Mesothelial cell of epicardium (in vitro differentiated cells): ENCODE measurements at places on chromosomes 6 and 20.

DNA sequence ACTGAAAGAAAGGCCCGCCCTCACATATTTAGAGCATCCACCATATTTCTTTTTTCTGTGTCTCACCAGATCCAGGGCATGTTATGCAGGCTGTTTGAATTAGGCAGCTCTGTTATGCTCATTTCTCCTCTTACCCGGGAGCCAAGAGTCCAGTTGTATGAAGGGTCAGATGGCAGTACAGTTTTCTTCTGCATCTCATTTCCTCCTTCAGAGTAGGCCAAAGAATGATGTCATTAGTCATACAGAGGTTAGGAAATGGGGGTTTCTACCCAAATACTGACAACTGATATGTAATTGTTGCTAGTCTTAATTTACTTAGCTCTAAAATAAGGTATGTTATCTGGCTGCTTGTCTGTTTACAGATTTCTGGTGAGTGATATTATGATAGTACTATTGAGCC, 130.8 kb downstream of the SOBP start:
- no peak for DNase-seq

- no peak for DNase-seq
Measured at GRCh38 chr6:31037169-31037568, 26.9 kb downstream of the MUC22 start.

DNA sequence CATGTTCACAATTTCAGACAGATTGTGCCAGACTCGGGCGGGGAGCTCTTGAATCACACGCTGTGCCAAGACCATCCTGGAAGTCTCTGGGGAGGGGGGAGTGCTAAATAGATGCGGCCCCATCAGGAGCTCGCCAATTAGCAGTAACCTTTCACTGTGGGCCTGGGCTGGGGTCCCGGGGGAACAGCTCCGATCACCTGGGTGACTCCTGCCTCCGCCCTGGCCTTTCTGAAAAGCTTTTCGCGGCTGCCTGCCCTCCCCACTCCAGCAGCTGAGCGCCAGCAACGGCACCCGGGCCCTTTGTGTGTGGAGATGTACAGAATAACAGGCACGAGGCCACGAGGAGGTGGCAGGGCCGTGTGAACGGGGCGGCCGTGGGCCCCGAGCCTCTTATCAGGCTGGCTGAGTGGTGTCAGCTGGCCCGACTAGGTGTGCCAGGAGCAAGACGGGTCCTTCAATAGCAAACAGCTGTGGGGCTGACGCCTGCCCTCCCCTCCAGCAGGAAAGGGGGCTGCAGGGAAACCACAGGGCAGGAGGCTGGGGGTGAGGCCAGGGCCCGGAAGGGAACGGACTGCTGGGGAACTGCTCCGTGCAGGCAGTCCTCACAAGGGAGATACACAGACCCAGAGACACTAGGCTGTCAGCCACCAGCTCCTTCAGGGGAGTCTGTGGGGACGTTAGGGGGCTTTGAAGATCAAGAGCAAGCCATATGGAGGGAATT, 56.8 kb downstream of the NOL4L start:
- no peak for DNase-seq

- DNase-seq = no peak
Measured at GRCh38 chr6:167492100-167492449, 167.2 kb downstream of the TTLL2 start.

GRCh38 chr20:53990768-53991450, 79.5 kb downstream of the BCAS1 start:
- DNase-seq = no peak

DNA sequence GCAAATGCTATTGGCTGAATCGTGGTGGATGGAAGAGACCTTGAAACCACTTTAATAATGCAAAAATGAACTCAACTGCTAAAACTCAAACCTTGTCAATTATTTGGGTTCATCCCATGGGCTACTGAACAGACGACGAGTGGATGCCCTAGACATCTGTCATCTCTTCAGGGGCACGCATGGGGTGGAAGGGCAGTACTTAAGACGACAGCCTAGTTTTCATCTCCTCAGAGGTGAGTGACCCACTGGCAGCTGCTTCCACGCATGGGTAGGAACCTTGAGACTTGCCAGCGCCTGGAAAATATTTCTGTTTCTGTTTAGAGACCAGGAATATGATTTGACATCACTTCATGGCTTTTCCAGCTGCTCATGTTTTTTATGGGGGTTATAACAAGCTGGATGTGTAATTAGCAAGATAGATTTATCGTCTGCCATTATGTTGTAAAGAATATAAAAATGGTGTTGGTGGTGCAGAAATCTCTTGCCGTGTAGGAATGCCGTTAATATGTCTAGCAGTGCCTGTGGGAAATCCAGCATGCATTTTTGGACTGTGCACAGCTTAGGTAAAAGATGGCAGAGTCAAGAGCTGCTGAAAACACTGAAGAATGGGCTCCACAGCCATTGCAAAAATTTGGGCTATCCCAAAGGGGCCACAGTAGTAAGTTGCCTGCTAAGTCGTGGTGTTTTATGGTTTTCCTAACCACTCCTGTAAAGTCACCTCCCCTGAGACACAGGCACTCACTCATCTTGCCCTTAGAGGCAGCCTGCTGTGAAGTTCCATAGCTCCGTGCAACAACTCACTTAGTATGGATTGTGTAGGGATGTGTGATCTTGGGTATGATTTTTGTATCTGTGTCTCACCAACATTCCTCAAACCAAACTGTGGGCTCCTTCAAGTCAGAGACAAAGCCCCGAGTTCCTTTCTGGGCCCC, 203.3 kb downstream of the EYA2 start:
- no peak for DNase-seq

DNA sequence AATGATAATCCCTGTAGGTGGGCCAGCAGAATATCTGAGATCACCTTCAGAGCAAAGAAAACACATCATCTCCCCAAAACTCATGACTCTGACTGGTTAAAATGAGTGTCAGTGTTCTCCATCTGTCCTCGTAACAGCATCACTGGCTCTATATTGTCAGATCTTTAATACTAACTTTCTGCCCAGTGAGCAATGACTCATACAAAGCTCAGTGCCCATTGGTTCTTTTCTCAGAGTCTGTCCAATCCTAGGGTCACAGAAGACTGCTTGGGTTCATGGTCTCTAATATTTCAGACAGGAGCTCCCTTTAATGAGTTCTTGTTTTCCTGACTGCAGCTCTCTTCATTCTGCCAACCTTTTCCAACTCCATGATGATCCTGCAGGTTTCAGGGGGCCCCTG, 36.4 kb downstream of the HLA-DPB1 start:
- no peak for DNase-seq

- DNase-seq = no peak
Measured at GRCh38 chr6:4342407-4343137, 207.2 kb upstream of the ECI2 start.

GRCh38 chr6:80437221-80437620, 330.8 kb downstream of the BCKDHB start:
- DNase-seq = no peak

DNA sequence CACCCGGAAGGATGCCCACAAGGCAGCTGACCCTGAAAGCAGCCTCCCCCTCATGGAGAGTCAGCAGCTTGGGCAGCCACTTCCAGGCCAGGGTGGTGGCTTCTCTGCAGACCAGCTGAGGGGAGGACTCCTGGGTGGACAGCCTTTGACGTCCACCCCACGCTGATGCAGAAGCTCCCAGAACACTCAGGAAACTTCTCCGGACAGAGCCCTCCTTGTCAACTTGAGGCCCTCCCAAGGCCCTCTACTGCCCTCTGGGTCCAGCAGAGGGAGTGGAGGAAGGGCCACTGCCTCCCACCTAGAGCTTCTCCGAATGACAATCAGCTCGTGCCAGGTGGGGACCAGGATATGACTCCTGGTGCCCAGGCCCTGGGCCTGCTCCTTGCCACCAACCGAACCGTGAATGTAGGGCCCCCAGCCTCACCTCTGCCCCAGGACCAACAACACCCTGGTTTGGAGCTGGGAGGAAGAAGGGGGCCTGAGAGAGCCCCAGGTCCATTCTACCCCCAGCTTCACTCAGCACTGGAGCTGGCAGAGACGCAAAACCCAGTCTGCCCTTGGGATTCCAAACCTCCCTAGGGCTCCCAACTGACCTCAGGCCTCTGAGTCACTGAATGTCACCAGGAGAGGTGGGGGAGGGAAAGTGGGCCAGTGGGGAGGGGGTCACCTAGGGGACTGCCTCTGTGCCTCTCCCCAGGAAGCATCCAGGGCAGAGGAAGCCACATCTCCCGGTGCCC, 10.9 kb upstream of the SLC22A7 start:
- no peak for DNase-seq

DNA sequence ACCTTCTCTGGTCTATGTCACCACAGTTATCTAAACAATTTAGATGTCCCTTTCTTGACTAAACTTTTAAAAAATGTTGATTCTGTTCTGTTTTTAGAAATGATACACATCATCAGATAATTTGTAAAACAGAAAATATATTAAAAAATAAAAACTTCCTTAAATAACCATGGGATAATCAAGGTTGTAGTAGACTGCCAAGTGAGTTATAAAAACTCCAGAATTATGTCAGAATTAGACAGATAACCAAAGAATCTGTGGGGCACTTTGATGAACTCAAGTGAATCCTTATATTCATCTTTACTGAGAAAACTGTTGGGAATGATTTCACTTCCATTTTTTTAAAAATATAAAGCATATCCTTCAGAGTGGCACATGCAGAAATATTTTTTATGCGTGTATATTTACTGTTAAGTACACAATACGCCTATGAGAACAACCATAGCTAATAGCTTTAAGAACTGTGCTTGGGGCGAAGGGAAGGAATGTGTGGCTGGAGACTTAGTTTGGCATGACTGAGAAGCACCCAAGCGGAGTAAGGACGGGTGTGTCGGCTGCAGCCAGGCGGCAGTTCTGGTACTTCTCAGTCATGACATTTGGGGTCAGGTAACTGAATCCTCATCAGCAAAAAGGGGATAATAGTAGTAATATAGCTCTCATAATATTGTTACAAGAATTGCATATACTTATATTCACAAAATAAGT, 604.7 kb upstream of the CITED2 start:
- no peak for DNase-seq

GRCh38 chr6:37988696-37989095, 169.2 kb downstream of the ZFAND3 start:
- DNase-seq = no peak

DNA sequence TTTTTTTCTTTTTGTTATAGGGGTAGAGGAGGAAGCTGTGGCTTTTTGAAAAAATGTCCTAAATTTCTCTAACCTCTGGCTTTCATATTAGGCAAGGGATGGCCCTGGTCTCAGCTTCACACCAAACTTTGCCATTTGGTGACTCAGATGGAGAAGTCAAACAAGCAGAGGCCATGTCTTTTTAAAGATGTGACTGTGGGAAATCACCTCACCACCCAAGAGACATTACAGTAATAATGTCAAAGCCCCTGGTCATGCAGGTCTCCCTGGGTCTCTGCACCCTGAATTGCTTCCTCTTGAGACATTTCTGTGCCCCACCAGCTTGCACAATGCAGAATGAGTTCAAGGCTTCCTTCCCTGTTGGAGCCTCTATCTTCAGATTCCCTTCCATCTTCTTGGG, 39.5 kb upstream of the ADGRF5 start:
- DNase-seq = no peak

GRCh38 chr6:152351110-152351509, 286.1 kb downstream of the SYNE1 start:
- no peak for DNase-seq

DNA sequence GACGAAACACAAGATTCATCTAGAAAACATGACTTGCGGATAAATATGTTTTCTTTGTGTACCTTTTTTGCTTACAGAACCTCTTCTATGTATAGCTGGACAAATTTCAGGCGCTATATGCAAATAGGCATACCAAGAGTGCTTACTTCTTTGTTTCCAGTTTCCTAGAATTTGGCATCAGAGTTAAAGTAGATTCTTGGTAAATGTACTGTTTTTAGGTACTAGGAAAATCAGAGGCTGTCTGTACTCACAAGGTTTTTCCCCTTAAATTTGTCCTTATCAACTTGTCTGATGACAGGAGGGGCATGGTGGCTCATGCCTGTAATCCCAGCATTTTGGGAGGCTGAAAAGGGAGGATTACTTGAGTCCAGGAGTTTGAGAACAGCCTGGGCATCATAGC, 124.9 kb upstream of the TMEM170B start:
- DNase-seq = no peak

- no peak for DNase-seq
Measured at GRCh38 chr6:107539409-107539808, 49.5 kb downstream of the SOBP start.

- DNase-seq = no peak
Measured at GRCh38 chr6:158207422-158207788, 39.3 kb downstream of the GTF2H5 start.

DNA sequence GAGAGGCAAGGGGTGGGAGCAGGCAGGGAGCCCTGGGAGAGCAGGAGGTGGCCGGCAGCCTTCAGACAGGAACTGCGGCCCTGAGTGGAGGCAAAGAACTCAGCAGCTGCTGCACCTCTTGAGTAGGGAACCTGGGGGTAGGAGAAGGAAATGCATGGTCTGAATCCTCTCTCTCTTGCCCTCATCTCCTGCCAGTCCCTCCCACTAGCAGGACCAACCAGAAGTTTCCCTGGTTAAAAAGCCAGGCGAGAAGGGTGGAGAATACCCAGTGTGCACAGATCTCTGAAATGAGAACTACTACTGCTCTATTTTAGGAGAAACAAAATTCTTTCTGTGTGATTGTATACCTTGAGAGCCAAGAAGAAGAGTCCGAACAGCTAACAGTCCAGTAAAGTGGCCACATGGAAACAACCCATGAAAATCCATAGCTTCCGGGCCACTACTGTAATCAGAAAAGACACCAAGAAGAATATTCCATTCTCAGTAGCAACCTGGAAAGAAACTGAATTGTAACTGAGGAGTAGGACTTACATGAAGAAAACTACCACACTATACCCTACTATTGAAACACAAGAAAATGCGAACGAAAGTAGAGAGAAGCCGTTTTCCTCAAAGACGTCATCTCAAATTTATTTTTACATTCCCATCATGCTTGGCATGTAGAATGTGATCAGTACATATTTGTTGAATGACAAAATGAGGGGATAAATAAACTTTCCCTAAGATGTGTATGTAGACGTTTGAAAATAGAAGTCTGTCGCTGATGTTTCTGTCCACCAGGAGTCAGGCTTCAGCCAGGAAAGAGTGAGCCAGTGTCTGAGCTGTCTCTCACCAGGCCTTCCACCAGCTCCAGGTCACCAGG, 25.6 kb downstream of the WRNIP1 start:
- DNase-seq = no peak

DNA sequence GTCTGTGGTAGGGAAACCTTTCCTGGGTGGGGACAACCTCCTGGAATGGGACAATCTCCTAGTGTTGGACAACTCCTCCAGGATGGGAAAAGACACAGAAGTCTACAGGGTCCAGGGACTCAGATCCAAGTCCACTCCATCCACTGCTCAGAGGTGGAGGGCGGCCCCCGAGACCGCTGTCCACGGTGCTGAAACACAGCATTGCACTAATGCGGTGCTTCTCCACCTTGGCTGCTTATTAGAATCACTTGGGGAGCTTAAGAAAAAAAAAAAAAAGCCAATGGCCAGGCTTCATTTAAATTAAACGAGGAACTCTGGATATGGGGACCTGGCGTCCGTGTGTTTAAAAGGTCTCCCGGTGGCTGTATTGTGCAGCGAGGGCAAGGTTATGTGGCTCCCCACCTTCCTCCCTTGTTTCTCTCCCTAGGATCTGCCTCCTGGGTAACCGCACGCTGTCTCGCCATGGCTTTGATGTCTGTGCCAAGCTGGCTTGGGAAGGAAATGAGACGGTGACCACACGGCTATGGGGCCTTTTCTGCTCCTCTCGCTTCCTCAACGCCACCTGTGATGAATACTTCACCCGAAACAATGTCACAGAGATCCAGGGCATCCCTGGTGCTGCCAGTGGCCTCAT, 12.0 kb downstream of the SLC12A5 start:
- peak; percentile 65 for DNase-seq

- DNase-seq = no peak
Measured at GRCh38 chr20:37533154-37533715, 5.6 kb upstream of the BLCAP start.
